Activated B cell treated with CpG ODN at 0.5 μM for 24 hours (primary cell): ENCODE measurements at places on chromosomes 5 and 9. TPM values are rescaled to one million over a fixed set of nuclear protein-coding genes. Genes with fewer than 3 reads are reported as not detected.

Gene ACTBL2
- total RNA-seq = not detected in 2 replicates

Gene CDKN2B-AS1
- total RNA-seq = 1.3 and 1.4 TPM in 2 replicates

Gene CDKN2B
- total RNA-seq = 0.32 and 0.38 TPM in 2 replicates

Gene CEL
- 0.49 and 0.64 TPM in 2 replicates for total RNA-seq

Gene PCAT7
- total RNA-seq = not detected in 2 replicates

Gene TJP2
- total RNA-seq = 2.3 and 4.7 TPM in 2 replicates

Gene PDCD1LG2
- total RNA-seq = 2.1 and 2.8 TPM in 2 replicates

GRCh38 chr5:65771266-65771665 lies 49.3 kb downstream of the NLN start:
- DNase-seq = no peak

DNA sequence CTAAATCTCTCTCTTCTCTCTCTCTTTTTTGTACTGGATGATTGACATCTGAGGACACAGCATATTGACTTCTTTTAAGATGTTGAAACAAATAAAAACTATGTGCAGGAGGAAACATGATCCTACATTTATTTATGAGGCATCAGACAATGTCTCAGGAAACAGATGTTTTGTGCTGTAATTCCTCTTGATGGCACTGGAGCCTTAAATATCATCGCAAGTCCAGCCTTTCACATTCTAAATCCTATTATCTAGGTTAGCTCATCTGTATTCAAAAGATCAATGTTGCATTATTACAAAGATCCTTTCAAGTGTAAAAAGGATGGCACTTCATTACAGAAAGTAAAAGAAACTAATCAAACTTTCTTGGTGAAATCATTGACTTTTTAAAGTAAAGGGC lies 63.9 kb downstream of the MAT2B start:
- DNase-seq = no peak

GRCh38 chr5:32265902-32266301 lies 46.8 kb downstream of the MTMR12 start:
- DNase-seq = no peak

- no peak for DNase-seq
Observed at GRCh38 chr5:120092649-120093048, 371.5 kb upstream of the PRR16 start.

DNA sequence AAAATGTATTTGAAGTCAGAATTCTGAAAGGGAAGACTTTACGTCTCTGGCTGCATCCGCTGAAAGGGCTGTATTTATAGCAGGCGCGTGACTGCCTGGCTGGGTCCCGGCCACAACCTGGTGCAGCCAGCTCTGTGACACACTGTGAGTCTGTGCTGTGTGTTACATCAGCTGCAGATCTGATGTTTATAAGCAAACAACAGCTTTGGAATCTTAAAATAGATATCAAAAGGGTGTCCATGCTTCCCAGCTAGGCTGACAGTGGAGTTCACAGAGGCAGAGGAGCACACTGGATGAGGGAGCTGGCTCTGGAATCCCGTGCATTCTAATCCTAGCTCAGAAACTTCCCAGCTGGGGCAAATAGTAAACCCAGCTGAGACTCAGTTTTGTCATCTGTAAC lies 433.4 kb upstream of the BRINP1 start:
- DNase-seq = no peak

GRCh38 chr5:14223372-14223771 lies 80.2 kb downstream of the TRIO start:
- no peak for DNase-seq

DNA sequence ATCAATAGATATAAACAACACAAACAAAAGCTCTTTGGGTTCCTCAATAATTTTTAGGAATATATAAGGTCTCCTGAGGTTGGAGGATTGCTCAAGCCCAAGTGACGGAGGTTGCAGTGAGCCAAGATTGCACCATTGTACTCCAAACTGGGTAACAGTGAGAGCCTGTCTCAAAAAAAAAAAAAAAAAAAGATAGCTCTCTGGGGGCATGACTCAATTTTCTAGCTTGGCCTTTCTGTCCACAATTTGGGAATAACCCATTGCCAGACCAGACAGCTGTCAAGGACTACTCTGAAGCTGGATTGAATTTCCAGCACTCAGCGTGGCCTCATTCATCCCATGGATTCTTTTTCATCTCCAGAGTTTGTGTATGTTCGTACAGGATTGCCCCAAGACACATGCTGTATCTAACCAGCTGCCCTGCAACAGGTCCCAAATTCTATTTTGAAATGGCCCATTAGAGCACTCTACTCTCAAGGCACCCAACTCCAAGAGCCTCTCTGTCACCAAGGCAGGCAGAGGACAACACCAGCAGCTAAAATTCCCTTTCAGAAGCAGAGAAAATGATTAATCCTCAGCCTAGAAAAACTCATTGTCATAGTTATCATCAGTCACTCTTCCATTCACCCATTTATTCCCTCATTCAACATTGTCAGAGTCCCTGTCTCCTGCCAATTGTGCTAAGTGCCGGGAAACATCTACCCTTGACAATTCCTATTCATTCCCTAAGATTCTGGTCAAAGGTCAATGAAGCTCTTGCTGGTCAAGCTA lies 8.7 kb downstream of the FAM193B start:
- no peak for DNase-seq

DNA sequence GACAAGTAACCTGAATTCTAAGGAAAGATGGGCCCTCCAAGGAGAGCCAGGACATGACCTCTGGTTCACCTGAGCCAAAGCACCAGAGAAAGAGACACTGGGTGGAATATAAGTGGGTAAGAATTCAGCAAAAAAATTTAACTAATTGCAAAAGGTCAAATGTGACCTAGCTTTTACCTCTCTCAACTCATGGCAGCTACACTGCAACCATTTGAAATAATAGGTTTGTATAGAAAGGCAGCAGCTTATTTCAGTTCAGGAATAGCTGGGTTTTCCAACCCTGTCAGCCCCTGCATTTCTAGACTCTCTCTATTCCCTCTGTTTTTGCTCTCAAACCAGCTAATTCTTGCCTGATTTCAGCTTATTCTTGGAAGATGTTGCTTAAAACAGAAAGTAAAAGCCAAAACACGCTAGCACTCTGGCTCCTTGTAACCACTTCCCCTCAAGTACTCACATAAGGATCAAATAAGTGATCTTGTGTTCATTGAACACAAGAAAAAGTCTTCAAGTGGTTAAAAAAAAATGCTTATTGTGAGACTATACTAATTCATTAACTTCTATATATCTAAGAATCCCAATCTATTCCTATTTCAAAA lies 101.1 kb upstream of the NR4A3 start:
- DNase-seq = no peak

- no peak for DNase-seq
Observed at GRCh38 chr5:33370466-33370859, 70.3 kb upstream of the TARS1 start.

GRCh38 chr5:157956271-157956885 lies 97.4 kb upstream of the CLINT1 start:
- no peak for DNase-seq

GRCh38 chr5:51544031-51544785 lies 161.0 kb downstream of the ISL1 start:
- no peak for DNase-seq

GRCh38 chr5:177198738-177199137 lies 65.2 kb downstream of the NSD1 start:
- DNase-seq = no peak

DNA sequence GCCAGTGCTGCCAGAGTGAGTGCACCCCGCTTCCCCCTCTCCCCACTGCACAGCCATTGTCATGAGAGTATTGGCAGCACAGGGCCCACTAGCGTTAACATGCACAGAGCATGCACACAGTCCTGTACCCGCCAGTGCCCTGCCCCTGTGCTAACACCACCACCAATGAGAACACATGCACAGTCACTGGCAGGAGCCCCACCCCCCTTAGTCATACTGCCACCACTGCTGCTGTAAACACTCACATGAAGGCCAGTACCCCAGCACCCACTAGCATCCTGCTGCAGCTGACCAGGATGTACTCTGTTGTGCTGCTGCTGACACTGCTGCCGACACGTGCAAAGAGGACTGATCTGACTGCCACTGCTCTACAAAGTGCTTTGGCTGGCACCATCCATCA lies 19.5 kb upstream of the RANBP6 start:
- DNase-seq = no peak

GRCh38 chr9:93823245-93824072 lies 131.7 kb downstream of the BARX1 start:
- no peak for DNase-seq

DNA sequence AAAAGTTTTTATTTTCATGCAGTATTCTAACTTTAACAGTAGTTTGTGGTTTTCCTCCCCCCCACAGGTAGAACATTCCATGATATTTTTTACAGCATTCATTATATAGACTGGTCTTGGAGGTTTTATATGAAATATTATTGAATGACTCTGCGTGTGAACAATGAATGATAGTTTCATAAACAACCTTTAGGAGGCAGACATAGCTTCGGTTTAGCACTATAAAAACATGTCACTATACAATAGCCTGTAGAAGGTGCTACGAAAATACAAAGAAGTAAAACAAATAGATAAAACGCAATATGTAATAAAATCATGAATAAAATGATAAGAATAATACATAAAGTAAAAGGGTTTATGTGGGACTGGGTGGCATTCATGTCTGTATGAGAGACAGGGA lies 8.5 kb downstream of the KLF4 start:
- no peak for DNase-seq
